GM23248 (cell line): ENCODE measurements at places on chromosomes 3 and 15. TPM values are rescaled to one million over a fixed set of nuclear protein-coding genes. Genes with fewer than 3 reads are reported as not detected.

- no peak for DNase-seq
These were observed 55.2 kb downstream of the PGPEP1L start for GRCh38 chr15:98952381-98952803.

DNA sequence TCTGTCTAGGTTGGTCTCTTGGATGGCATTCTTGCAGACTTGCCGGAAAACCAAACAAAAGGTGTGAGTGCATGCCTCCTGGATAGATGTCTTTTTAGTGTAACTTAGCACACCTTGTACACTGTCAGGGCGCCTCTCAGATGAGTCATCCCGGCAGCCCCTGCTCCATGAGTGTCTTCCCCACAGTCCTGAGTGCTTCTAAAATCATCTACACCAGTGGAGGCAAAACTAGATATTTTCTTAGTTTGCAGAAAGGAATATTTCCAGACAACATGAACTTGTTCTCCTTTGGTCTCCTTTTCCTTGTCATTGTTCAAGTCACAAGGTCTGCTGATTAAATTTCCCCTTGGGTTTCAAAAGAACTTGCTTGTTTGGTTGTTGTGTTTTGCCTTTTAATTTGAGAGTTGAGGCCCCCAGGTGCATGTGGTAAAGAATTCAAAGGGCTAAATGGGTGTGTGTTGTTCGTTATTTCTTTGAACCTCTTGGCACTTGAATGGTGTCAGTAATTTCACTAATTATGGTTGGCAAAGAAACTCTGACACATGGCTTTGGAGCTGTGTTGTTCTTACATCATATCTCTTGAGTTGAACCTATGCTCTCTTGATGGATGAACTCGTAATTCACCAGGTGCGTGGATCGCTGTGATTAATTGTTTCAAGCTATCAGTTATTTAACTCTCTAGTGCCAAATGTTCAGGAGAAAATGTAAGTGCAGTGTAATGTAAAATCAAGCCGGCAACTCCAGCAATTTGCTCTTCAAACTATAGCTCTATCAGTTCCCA is 98.2 kb downstream of the IGF1R start:
- no peak for DNase-seq

GRCh38 chr15:85625166-85625830 is 169.4 kb downstream of the KLHL25 start:
- no peak for DNase-seq

DNA sequence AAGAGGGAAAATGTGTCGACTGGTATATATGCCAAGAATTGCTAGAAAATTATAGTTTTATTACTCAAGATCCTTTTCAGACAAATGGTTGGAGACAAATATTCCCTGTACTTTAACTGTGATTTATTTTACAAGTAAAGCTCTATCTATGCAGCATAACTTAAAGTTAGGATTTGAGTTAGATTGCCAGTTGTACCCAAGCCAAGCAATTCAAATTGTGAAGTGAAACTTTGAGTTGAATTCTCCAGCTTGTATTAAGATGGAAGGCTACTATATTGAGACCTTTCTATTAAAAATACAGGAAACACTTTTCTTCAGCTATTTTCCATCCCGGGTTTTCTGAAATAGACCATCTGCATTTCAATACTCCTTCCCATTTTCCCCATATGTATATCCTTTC is 333.1 kb upstream of the RBMS3 start:
- DNase-seq: no peak

DNA sequence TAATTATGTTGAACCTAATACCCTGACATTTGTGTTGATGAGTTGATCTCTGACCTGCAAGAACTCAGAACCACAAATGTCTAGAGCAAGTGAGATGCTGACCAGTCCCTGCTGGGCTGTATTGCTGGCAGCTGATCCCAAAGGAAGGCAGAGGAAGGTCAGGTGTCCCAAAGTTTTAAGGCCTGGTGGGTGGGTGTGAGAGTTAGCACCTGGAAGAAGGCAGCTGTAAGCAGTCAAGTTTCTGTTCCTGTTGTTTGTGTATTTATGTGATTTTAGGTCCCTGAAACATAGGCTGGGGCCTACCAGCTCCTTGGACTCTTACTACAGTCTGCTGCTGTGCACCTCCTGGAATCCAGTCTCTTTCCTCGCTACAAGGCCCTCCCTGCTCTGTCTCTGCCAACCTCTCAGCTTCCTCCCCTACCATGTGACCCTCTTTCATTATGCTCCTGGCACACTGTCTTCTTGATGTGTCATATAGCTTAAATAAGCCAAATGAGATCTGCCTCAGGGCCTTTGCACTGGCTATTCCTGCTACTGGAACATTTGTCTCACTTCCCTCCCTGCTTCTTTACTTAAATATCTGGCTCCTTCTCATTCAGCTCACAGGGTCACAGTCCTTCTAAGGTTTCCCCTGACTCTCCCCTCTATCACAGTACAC is 31.0 kb upstream of the ATOSA start:
- no peak for DNase-seq

The SLC15A2 gene
- not detected in 2 replicates for polyA plus RNA-seq

The RGMA gene
- polyA plus RNA-seq: 0.65 and 0.84 TPM in 2 replicates

The CLDN16 gene
- not detected in 2 replicates for polyA plus RNA-seq

The PSTPIP1 gene
- 0.71 and 0.80 TPM in 2 replicates for polyA plus RNA-seq
